ENCODE measurements at places on chromosomes 3 and 15.

DNA sequence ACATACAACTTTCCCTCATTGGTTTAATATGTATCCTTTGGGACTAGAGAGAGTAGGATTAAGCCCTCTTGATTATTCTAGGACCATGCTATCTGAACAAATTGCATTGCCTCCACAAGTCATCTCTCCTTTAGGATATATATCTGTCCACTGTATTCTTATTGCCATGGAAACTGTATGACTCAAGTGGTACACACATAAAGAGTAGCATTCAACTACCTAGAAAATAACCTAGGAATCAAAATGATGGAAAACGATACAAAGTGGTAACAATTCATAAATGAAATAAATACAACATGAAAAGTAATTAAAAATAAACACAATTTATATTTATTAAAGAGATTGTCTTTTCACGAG lies 212.1 kb upstream of the P2RY1 start:
- no peak for DNase-seq

DNA sequence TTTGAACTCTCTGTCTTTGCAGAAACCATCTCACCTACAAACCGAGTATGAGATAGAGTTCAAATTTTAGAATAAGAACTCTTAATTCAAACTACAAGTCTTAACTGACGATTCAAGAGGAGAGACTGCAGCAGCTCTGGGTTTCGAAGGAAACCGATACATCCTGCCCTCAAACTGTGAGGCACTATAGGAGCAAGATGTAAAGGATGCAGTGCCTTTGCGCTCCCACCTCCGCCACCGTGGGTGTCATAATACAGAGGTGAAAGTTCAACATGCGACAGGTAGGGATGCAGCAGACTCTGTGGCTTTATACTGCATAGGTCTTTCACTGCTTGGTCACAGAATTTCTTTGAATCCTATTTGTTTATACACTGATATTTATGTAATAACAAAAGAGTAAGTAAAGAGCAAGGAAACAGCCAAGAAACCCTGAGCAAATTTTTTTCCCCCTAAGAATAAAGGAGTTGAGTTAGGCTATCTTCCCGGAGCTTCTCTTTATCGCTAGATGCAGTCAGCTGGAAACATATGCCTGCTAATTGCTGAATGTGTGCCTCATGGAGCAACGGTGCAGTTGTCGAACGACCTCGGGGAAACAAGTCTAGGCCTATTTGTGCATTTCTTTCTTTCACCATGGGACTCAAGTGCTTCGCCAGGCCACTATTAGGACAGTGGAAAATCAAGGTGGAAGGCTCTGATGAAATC lies 1097.6 kb upstream of the CFAP20DC start:
- no peak for DNase-seq

DNA sequence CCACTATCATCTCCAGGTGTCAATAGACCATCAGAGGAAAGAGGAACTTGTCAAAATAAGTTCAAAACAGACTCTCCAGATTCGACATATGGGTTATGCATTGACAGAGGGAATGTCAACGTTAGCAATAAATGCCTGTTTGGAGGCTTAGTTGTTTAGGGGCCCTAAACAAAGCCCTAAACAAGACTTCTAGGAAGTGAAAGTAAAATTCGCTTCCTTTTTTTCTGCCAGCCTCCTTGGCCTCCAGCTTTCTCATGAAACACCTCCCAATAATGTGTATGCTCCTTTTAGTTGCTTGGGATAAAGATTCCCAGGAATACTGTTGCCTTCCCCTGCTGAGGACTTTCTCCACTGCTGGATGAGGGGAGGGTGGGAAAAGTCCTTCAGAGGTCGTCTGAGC lies 70.9 kb upstream of the ARNT2 start:
- DNase-seq: no peak

DNA sequence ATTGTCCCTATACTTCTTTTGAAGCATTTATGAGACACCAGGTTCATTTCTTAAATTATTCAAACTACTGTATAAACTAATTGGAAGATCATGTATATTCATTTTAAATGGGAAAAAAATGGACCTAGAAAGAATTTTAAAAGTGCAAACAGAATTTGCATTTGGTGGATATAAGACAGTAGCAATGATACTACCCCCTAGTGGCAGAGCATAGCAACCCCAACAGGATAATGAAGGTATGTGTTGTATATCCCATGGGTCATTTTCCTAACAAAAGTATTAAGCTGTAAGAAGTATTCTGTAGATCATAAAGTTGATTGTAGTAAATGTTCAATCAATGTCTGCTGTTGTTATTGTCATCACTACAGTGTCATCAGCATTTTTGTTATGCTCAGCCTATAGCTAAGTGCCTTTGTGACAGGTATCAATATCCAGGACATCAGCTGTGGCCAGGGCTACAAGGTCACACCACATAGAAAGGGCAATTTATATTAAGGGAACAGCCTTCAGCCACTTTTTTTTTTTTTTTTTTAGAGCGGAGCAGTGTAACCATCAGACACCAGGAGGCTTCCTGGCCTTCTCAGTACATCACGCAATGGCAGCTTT lies 175.8 kb downstream of the FOXB1 start:
- peak; percentile 59 for DNase-seq

DNA sequence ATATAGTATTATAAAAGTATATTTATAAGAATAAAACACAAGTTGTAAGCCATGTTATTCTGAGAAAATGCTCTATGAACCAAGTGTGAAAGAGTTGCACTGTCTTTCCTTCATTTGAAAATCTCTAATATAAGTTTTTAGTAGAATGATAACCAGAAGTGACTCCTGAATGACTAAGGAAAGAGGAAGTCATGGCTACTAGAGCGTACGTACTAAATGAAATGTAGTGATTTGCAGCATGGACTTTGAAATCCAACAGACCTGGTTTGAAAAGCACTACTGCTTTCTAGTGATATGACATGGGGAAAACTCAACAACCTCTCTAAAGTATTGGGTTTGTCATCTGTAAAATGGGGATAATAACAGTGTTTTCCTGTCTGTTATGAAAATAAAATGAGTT lies 10.3 kb upstream of the DNAJC13 start:
- no peak for DNase-seq

- DNase-seq: no peak
These were observed 293.8 kb downstream of the MEX3B start for GRCh38 chr15:81751816-81752545.

- DNase-seq: no peak
These were observed 10.4 kb upstream of the RTP1 start for GRCh38 chr3:187186801-187187421.

DNA sequence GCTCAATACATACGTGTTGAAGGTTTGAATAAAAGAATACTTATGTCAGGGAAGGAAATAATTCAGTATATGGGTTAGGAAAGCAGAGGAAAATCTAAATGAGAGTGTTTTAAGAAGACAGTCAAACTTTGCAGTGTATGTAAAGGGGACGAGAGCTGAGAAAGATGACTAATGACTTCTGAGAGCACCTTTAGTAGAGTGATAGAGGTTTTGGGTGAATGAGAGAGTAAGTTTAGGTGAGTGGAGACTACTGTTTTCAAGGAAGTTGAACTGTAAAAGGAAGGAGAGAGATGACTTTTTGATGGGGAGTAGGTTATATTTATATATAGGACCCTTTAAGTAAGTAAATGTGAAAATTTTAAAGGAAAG lies 9.4 kb downstream of the TBC1D23 start:
- no peak for DNase-seq

Measured in lung microvascular endothelial cell (primary cell).